ENCODE measurements at places on chromosomes 6 and 20. TPM values are rescaled to one million over a fixed set of nuclear protein-coding genes. Genes with fewer than 3 reads are reported as not detected.

UBE2C gene
- 84.4 TPM for polyA plus RNA-seq

DNAH8 gene
- polyA plus RNA-seq, result 0.90 TPM

GJA10 gene
- not detected for polyA plus RNA-seq

KCNQ2 gene
- polyA plus RNA-seq, result 5.5 TPM

SOX4 gene
- 128 TPM for polyA plus RNA-seq

TOX2 gene
- polyA plus RNA-seq, result 3.7 TPM

LAMP5 gene
- 7.8 TPM for polyA plus RNA-seq

KIF6 gene
- polyA plus RNA-seq, result 6.6 TPM

PCSK2 gene
- 0.62 TPM for polyA plus RNA-seq

CGA gene
- 0.38 TPM for polyA plus RNA-seq

OARD1 gene
- 66.1 TPM for polyA plus RNA-seq

MTCH1 gene
- 149 TPM for polyA plus RNA-seq

COL9A1 gene
- polyA plus RNA-seq, result 33.0 TPM

OSER1 gene
- polyA plus RNA-seq, result 54.8 TPM

DNA sequence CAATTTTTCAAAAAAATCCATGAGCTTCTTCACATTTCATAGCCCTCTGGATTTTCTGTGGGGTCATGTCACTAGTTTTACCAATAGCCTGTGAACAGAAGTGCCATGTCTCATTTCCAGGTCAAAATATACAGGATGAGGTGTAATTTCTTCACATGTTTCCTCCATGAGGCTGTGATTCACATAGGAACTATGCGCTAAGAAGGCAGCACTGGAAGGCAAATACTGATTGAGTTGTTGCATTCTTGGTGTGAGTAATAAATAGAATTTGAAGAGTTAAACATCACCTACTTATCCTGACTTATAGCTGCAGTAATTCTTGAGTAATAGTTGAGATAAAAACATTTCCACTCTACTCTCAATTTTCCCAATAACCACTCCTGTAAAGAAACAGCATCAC, 442.3 kb downstream of the HAO1 start:
- no peak for DNase-seq

DNA sequence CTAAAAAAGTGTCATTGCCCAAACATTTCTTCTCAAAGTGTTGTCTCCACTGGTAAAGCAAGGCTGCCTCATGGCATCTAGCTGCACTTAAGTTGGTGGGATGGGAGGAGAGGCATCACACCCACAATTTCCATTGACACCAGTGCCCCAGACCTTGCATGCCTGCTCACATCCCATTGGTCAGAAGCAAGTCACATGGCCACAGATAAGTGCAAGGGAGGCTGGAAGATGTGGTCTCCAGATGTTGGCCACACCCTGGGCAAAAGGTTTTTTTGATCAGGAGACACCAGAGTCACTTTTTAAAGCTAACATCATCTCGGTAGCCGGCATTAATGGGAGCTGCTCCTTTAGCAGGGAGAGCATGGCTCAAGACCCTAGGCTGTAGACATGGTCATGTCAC, 157.1 kb upstream of the CST7 start:
- DNase-seq, result no peak

DNA sequence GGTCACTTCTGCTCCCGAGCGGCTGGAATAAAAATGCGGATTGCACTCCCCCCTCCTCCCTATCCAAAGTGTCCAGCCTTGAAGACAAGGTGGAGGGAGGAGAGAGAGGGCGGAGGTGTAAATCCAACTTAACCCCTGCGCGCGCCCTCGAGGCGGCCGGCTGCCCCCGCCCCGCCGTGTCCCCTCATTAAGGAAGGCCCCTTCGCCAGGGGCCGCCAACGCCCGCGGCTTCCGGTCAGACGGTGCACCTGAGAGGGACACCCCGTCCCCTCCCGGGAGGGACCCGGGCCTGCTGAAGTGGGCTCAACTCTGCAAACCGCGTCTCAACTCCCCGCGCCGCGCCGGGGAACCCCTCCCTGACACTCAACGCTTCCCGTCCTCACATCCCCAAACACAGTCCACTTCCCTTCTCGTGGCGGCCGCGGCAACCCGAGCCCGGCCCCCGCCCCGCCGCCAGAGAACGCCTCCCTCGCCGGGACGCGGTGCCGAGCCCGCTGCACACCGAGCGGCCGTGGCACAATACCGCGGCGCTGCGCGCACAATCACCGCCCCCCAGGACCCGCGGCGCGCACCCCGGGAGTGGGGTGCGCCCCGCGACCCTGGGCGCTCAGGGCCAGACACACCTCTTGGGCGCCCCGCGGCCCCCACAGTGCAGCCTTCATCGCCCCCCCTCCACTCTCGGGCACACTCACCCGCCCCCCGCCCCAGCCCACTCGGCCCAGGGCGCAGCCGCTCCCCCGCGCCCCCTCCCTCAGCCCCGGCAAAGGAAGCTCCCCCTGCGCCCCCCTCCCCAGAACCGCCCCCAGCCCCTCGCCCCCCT, 102.5 kb downstream of the NOL4L start:
- DNase-seq, result no peak

DNA sequence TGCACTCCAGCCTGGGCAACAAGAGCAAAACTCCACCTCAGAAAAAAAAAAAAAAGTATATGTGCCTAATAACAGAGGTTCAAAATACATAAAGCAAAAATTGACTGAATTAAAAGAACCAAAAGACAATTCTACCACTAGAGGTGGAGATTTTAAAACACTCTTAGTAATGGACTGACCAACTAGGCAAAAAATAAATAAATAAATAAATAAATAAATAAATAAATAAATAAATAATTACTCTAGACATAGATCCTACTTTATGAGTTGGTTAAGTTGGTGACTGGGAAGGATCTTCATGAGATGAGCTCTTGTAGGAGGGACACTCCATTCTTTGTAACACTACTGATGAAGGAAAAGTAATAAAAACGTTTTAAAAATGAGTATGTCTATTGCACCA, 113.9 kb downstream of the SGK1 start:
- DNase-seq, result no peak

DNA sequence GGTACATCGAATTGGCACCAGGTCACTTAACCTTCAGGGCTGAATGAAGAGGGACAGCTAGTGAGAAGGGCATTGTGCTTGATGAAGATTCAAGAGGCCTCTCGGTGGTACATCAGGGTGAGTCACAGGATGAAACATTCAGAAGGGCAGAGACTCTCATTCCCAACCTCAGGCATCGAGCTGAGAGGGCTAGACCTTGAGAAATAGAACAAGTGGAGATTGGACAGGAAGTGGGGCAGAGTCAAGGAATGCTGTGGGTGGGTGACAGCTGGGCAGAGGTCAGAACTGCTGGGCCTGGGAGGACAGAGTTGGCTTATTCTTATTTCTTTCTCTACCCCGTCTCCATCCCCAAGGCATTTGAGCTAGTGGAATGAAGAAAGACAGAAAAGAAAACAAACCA, 126.0 kb downstream of the SCML4 start:
- DNase-seq, result no peak

DNA sequence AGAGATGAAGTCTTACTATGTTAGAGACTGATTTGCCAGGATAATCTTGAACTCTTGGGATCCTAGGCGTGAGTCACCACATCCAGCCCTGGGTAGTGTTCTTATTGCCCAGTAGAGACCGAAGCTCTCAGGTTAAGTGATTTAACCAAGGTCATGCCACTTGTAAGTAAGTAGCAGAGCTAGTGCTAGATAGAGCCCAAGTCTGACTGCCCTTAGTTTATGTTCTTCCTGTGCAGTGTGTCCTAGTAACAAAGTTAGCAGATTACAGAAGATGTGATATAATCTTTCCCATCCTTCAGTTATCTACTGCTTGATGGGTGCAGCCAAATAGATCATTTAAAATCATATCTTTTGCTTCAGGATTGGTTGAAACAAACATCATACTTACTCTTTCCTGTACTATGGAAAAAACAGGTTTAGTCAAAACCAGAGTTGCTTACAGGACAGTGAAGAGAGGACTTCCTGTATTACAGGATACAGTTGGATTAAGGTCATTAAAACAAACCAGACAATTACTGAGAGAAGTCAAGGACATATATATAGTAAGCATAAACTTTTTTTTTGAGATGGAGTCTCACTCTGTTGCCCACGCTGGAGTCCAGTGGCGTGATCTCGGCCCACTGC, 9.5 kb upstream of the PABPC1L start:
- no peak for DNase-seq

DNA sequence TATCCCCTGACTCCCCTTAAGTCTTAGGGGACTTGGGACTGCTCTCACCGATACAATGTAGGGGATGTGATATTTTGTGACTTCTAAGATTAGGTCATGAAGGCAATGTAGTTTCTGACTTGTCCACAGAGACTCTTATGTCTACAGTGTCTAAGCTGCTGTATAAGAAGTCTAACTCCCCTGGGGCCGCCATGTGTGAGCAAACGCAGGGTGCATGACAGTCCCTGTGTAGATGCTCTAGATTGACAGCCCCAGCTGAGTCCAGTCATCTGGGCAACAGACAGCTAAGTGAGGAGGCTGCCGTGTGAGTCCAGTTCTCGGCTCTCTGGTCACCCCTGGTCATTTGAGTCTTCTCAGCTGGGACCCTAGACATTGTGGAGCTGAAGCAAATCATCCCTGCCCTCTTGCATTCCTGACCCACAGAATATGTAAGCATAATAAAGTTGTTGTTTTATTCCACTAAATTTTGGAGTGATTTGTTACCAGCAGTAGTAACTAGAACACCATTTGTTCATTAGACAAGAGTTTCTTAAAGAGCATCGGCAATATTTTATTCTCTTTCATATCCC, 743.3 kb upstream of the CHD6 start:
- peak; percentile 42 for DNase-seq

DNA sequence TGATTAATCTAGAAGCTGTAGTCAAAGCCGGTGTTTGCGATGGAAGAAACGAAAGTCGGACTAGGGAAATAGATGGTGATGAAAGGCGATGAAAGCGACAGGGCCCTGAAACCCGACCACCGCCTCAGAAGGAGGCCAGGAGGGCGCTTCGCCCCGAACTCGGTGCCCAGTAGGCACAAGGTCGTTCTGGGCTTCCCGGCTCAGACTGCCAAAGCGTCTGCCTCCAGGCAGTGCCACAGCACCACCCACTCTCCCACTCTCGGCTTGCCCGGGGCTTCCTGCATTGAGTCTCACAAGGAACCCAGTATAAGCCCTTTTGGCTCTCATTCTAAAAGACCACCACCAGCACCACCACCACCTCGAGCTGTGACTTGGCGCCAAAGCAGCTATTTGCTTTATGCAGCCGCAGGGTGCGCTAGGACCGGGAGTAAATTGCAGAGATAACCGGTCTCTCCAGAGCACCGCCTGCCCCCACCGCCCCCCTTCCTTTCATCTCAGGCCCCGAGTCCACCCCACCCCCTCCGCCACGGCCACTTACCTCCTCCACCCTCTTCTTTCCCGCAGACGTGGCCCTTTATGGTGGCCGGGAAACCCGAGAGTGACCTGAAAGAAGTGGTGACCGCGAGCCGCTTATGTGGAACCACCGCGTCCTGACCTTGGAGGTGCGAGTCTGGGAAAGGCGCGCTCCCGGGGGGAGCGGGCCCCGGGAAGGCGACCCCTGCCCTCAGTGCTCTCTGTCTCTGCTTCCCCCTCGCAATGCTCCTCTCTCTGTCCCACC, 2.4 kb downstream of the TCF21 start:
- peak; percentile 55 for DNase-seq

- no peak for DNase-seq
These were observed 67.0 kb upstream of the FRMD1 start for GRCh38 chr6:168145747-168146596.

GRCh38 chr20:341682-342081, 5.2 kb upstream of the NRSN2 start:
- DNase-seq, result no peak

DNA sequence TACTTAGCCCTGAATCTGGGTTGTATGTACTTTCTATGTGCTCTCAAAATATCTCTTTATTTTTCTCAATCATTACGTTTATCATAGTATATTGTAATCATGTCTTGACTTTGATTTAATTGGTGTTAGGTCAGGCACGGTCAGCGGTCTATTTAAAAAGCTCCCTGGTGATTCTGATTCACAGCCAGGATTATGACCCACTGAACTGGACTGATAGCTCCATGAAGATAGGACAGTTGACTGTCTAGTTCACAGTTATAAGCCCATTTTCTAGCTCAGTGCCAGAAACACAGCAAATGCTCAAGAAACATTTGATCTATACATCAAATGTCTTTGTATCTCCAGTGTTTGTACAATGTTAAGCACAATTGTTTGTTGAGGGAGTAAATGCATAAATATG, 111.5 kb upstream of the CCN2 start:
- DNase-seq, result no peak

DNA sequence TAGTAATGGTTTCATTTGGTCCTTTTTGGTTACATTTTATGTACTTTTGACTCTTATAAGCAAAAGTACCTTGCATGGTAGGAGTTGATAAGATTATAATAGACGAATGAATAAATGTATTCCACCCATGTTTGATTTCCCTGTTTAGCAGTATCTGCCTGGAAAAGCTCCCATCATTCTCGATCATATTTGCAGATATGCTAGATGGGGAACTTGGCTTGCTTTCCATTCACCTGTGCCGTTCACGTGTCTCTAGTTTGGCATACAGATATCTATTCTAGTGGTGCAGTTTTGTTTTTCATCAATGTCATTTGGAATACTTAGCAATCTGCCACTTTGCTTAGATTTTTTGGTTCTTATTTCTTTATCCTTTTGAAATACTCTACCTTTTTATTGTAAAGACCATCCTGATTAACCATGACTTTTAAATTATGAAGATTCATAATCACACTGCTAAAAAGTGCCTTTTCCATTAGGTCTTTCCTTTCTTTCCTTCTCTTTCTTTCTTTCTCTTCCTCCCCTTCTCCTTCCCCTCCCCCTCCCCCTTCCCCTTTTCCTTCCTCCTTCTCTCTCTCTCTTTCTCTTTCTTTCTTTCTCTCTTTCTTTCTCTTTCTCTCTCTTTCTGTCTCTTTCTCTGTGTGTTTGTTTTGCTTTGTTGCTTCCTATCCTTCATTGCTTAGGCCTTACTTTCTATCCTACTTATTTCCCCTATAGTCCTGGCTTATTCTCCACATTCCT, 40.4 kb downstream of the ANKS1A start:
- DNase-seq, result no peak

- no peak for DNase-seq
These were observed 44.1 kb upstream of the MOXD1 start for GRCh38 chr6:132445201-132445951.
